ENCODE measurements at places on chromosomes 4 and X.
A peak's percentile ranks its signal among the peaks of the same experiment; 100 is the strongest.

GRCh38 chrX:19972984-19973383 lies 17.9 kb downstream of the BCLAF3 start:
- DNase-seq, result no peak

GRCh38 chrX:148567779-148568178 lies 67.4 kb downstream of the AFF2 start:
- DNase-seq, result no peak

DNA sequence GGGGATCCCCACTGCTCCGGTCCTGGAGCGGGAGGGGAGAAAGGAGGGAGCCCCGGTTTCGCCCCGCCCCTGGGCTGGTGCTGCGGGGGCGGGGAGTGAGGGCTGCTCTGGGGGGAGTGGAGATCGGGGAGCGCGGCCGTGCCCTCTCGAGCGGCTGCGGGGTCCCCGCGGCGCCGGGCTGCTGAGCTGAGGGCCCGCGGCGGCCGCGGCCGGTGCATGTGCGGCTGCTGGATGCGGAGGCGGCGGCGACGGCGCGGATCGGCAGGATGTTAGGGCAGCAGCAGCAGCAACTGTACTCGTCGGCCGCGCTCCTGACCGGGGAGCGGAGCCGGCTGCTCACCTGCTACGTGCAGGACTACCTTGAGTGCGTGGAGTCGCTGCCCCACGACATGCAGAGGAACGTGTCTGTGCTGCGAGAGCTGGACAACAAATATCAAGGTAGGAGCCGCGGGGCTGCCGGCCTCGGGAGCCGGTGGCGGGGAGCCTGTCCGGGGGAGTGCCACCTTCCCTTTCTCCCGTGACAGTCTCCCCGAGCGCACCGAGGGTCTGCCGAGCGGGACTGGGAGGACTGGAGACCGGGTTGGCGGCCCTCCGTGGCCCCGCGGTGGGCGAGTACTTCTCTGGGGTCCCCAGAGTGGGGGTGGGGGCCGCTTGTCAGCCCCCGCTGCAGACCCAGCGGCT lies at the start of gene ING2:
Gene ING2 (plus strand): TSS at position 129 of the 681 bp plus-strand sequence. CDS start 138 bp downstream, at position 267.
- DNase-seq, result no peak

DNA sequence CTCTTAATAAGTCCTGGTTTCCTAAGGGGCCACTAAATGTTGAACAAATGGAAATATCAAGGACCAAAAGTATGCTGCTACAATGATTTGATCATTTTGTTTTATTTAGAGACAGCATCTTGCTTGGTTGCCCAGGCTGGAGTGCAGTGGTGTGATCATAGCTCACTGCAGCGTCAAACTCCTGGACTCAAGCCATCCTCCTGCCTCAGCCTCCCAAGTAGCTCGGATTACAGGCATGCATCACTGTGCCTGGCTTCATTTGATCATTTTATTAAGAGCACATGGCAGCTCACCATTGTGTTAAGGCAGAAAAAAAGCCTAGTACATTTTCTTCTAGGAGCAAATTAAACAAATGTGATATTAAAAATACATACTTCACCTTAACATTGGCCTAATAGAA lies 52.7 kb downstream of the DCLK2 start:
- no peak for DNase-seq

DNA sequence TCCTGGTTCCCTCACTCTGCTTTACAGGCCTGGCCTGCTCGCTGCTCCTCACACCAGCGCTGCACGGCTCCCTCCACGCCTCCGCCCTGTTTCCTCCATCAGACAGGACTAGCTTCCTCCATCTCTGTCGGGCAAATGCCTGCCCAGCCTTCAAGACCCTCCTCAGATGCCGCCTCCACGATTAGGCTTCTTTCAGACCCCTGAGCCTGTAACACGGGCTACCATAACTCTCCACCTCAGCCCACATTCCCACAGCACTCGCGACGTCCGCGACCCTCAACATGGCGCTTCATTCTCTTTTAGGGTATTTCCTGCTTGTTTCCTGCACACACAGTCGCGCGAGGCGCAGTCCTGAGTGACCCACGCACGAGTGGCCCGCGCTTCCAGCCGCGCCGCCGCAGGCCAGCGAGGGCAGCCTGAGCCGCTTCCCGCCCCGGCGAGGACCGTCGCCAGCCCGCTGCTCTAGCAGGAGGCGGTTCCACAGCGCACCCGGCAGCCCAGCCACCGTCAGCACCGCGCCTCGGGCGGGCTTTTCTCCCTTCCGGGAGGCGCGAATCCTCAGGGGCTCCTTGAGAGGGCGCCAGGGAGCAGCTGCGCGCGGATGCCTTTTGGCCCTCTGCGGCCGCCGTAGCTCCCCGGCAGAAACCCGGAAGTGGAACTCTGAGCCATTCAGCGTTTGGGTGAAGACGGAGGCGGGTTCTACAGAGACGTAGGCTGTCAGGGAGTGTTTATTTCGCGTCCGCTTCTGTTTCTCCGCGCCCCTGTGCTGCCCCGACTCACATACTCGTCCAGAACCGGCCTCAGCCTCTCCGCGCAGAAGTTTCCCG lies at the start of gene FRG1:
Gene FRG1 (plus strand): TSS at position 695 of the 827 bp plus-strand sequence. CDS start 138 bp downstream, outside the sequence.
- peak; percentile 93 for DNase-seq

DNA sequence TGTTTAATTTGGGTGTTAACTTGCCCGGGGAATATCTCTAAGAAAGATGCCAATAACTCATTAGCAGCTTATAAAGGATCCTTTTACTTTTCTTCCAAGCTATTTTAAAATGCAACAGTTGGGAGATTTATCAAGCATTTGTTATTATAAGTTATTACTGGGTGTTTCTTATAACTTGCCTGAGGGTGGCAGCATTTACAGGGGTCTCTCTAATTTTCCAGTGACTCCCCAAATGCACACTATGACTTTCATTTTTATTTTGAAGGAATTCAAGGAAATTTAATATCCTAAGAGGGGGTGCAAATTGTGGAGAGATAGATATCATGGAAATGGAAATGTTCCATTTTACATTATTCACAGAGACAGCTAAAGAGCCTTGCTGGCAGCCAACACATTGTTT lies 138.0 kb downstream of the PDGFRA start:
- DNase-seq, result no peak

- no peak for DNase-seq
Measured at GRCh38 chr4:183220236-183220635, 99.8 kb downstream of the CLDN22 start.

GRCh38 chrX:49977319-49978090 lies 55.1 kb downstream of the CLCN5 start:
- no peak for DNase-seq

DNA sequence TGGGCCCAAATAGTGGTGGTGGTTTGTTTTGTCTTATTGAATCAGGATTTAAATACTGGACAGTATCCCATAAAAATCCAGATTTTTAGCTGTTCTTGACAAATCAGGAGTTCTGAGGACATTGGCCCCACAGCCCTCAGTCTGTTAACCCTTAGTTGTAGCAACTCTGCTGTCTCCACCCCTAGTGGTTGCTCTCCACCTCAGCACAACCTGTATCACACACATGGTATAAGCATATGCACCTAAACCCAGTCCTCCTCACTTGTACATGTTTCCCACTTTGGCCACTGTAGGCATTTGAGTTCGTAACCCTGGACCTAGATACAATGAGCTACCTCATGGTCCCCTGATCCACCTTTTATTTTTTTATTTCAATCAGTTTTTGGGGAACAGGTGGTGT lies 75.9 kb downstream of the MRPL1 start:
- no peak for DNase-seq

- peak; percentile 32 for DNase-seq
Measured at GRCh38 chr4:6269616-6270511, at the start of gene WFS1. Gene WFS1, plus strand, starts transcription at chr4:6269850. Its CDS starts 7,606 bp downstream, at chr4:6277456.

- no peak for DNase-seq
Measured at GRCh38 chr4:180913750-180914149, 1329.5 kb upstream of the TENM3 start.

DNA sequence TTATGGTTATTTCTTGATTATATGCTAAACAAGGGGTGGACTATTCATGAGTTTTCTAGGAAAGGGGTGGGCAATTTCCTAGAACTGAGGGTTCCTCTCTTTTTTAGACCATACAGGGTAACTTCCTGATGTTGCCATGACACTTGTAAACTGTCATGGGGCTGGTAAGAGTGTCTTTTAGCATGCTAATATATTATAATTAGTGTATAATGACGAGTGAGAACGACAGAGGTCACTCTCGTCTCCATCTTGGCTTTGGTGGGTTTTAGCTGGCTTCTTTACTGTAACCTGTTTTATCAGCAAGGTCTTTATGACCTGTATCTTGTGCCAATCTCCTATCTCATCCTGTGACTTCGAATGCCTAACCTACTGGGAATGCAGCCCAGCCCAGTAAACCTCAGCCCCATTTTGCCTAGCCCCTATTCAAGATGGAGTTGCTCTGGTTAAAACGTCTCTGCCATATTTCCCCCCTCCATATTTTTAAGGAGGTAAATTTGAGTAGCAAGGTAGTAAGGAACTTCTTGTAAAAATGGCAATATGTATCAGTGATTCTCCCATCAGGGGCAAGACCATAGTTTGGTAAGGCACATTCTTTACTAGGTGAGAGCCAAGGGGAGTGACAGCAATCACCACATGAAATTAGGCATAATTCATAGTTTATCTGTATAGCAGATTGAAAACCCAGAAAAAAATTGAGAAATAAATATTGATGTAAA lies 2.6 kb downstream of the CXCL2 start:
- no peak for DNase-seq

DNA sequence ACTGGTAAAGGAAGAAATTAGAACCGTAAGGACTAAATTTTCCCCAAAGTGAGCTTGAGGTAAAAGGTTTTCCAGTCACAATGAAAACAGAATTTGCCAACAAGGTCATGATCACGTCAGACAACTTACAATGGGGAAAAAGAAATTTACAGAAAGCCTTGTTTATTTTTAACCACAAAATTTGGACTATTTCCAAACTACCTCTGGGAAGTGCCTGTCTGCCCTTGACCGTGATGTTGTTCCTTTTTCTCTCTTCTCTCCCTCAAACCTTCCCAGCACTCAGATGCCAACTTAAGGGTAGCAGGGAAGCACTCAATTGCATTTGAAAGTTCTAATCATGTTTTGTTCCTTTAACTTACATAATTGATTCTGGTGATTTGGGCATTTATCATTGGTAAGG lies 32.5 kb downstream of the MEPE start:
- DNase-seq, result no peak
